ENCODE measurements at places on chromosomes 3 and 15.

DNA sequence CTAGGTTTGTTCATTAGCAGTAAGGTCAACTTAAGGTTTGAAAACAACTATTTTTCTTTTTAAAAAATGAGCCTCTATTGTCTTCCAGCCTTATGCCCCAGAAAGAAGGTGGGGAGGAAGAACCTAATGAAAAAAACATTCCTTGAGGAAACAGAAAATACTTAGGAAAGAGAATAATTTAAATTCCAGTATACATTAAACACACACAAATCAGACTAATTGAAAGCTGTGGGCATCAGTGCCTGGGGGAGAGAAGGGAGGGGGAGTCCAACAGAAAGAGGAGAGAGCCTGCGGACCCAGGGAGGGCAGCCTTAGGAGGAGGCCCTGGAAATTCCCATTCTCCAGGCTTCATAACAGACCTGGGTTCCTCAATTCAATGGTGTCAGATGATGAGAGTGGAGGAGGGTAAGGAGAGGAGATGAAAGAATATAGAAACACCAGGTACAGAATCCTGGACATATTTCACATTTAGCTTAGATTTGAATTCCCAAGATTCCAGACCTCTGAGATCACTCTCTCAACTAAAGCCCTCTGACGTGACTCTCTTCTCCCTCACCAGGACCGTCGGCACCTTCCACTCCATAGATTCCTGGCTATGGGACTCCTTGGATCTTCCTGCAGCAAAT lies 320.5 kb upstream of the UMPS start:
- no peak for DNase-seq

- DNase-seq, result no peak
These were observed 60.7 kb downstream of the ST3GAL6 start for GRCh38 chr3:98823791-98824190.

- no peak for DNase-seq
These were observed 30.5 kb upstream of the IQCF2 start for GRCh38 chr3:51830836-51831385.

DNA sequence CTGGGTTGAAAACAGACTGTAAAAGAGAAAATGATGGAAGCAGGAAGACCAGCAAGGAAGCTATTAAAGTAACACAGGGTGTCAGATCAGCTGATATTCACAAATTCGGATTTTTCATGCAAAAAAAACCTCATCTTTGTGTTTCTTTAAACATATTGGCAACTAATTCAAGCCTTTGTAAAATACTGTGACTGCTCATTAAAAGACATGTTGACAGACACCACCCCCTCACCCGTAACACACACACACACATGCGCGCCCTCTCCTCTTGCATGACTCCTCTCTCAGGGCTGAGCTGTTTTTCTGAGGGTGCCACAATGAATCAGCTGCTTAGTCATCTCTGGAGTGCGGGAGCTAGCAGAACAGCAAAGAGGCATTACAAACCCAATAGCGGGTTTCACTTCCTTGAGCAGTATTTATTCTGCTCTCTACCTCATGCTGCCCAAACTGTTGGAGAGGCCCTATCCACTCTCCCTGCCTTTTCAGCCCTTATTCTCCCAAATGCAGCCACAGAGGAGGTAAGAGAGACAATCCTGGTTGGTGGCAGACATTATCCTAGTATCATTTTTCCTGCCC lies 35.8 kb upstream of the CCDC80 start:
- DNase-seq, result no peak

DNA sequence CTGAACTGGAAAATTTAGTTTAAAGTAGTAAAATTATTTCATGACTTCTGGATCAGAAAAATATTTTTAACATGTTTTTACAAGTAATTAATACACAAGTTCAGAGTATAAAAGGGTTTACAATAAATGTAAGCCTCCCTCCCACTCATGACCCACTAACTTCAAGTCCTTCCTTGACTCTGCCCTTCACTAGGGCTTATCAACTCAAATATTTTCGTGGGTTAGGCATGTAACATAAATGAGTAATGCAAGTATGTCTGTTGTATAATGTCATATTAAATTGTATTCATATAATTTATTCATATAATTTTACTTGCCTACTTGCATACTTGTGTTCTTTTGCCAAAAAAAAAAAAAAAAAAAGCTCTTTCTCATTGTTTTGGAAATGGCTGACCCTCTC lies 3.4 kb upstream of the OPA1 start:
- DNase-seq, result no peak

DNA sequence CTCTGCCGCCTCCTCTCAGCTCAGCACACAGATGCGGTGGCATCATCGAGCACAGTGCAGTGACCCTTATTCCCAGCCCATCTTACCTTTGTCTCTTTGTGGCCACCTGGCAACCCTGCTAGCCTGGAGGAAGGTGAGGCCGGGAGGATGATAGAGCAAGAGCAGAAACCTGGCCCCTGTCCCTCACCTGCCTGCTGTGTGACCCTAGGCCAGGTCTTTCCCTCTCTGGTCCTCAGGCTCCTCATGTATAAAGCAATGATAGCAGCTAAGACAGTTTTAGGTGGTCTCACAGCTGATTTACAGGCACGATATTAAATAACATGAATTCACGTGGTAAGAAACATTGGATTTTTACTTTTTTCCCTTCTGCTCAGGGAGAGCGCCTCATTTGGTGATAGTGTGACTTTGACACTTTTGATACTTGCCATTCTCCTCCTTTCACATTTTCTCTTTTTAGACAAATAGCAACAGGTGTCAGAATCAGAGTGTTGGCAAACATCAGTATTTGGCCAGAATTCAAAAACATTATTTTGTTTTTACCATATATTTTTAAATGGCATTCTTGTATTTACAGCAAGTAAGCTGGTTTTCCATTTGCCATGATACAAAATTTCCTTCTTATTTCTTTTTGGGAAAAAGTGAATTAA lies 29.5 kb upstream of the CTSH start:
- no peak for DNase-seq

DNA sequence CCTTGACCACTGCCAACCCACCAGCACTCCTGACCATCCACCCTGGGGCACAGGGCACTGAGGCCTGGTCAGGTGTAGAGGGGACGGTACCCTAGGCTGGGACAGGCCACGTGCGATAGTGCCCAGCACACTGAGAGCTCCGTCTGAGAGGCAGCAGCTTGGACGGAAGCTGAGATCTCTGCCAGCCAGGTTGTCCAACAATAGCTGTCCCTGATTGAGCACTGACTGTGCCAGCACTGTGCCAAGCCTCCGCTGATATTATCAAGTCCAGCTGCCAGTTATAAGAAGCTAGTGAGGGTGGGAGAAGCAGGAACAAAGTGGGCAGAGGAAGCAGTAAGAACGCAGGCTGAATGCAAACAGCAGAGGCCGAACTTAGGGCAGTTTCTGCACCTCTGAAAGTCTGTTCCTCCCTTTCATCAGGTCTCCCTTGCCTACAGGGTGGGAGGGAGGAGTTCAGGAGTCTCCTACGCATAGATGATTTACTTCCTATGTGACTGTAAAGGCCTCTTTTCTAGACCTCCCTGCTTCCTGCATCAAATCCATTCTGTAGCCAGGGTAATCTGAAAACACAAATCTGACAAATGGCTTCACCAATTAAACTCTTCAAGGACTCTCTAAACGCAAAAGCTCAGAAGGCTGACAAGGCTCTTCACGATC lies 29.7 kb downstream of the MRPS11 start:
- DNase-seq, result no peak

DNA sequence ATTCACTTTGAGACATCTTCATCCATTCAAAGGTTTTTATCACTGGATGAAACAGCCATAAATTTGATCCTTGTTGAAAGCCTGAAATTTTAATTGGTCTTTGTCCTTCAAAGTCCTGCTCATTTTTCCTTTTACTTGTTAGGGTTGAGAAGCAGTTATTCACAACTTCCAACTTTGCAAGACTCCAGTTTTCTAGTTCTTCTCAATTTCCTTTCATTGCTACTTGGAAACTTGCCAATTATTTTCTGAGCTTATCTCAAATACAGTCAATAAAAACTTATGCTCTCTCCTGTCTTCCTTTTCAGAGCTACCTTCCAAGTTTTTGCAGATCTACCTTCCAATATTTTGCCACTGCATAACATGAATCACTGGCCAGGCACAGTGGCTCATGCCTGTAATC lies 23.7 kb upstream of the CD276 start:
- DNase-seq, result no peak

- no peak for DNase-seq
These were observed 43.7 kb downstream of the ANKRD28 start for GRCh38 chr3:15754047-15754446.

DNA sequence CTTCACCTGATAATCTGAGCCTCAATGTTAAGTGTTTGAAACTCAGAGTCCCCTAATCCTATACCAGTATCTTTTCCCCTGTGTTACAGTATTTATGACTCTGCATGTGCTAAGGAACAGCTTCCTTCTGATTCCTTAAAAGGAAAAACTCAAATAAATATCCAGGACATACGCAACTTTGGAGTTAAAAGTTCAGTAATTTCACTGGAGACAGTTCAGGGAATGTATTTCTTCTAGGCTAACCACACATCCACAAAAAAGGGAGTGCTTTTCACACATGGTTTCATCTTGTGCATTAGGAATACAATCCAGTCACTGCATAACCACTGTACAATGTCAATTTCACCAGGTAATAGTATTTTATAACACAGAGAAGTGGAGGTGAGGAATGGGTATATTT lies 31.0 kb downstream of the PGBD4 start:
- no peak for DNase-seq

DNA sequence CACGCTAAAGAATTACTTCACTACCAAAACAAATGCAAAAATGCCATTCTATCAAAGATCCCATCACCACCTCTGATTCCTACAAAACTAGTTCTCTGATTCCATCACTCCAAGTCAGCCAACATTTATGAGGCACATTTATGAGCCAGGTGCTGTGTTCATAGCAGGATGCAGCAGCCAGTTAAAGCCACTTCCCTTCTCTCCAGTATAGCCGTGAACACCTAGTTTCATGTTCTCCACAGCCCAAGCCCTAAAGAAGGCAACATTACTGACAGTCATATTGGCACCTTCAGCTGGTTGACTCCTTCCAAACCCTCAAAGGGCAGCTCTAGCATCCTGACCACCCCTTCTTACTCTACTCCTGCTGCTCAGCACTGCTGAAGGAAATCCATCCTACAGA lies 36.4 kb downstream of the RYK start:
- no peak for DNase-seq

DNA sequence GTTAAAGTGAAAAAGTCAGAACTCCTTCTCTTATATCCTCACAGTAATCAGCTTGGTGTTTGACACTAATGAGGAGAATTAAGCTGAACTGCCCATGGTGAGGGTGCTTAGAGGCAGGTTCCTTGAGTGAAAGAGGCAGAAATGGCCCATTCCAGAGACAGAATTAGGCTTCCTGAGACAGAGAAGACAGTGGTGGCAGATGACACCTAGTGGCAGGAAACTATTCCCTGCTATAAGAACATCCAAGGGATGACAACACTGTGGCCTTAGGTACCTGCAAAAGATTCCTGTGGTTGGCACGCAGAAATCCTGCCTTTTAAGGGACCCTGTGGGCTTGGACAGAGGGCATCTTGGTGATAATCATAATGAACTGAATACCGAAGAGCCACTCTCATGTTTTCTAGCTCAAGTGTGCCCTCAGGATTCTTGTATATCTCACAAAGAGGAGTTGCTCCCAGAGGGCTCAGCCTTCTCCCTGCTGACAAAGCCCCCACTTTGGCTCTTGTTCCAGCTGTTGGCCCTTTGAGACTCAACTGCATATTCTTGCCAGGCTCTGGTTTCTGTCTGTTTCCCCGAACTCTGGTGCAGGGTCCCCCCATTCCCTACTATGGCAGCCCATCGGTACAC lies 56.0 kb downstream of the KBTBD12 start:
- peak; percentile 54 for DNase-seq

- no peak for DNase-seq
These were observed 126.5 kb downstream of the CMSS1 start for GRCh38 chr3:99943931-99944761.

DNA sequence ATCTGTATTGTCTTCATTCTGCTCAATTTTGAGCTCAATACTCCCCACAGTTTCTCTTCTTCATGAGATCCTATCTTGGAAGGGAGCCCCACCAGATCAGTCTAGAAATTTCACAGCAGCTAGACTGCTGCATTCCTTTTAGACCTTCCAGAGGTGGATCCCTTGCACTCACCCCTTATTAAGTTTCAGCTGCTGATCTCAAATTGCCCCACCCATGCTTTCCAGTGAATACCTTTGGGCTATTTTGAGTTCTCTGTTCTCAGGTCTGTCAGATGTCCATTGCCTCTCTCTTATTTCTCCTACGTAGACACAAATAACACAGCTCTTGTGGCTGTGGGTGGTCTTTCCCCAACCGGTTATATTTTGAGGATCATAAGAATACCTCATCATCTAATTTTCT lies 60.8 kb downstream of the GPR156 start:
- no peak for DNase-seq

GRCh38 chr3:45124352-45124751 lies 21.8 kb downstream of the CDCP1 start:
- no peak for DNase-seq

DNA sequence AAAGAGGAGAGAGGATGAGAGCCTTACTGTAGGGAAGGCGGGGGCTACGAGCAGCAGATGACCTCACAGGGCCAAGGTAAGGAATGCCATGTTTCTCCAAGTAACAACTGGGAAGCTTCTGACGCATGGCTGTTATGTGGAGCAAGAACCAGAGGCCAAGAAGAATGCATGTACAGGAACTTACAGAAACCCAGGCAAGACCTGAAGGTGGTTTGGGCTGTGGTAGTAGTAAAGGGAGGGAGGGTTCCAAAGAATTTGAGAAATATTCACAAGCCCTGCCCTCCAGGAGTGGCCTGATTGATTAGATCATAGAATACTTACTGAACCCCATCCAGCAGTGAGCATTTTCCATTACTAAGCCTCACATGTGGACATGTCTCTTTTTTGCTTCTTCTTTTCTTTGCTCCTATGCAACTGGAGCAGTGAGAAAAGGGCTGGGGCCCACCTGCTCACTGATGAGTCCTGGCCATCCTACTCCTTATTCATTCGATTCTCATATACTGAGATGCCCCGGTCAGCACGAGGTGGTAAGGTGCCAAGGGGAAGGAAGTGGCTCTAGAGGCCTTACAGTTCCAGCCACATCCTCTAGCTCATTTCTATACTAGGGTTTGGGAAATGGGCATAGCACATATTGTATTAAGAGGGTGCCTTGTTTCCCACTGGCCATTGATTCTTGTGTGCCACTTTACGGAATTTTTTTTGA lies 8.3 kb upstream of the SLC12A8 start:
- DNase-seq, result no peak

DNA sequence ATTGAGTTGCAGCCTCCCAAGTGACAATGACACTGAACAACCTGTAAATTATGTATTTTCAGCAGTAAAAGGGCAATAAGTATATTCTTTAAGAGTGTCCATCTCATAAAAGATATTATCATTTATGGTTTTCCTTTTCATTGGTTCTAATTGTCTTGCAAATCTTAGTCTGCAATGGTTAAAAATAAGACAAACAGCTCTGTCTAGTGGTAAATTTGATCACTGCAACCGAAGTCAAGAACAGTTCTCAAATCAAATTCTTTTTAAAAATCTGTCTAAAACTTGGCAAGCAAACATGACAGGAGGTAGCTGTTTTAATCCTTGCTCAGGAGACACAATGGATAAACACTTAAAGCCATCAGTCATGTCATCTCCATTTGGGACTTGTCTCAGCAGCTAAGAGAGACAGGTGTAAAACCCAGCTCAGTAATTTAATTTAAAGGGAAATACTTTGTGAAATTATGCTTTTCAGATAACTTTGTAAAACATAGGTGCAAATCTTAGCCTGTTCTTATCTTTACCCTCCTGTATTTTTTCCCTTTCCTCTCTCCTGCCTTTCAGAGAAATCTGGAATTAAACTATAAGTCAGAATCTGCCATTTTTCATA lies 150.3 kb upstream of the ARHGEF26 start:
- no peak for DNase-seq

GRCh38 chr3:130516645-130517512 lies at the start of gene COL6A6:
TSS of gene COL6A6 (plus strand) at chr3:130517177. CDS start at chr3:130560365, 43,188 bp downstream.
- DNase-seq, result no peak
